ENCODE measurements at places on chromosomes 13 and 19.

DNA sequence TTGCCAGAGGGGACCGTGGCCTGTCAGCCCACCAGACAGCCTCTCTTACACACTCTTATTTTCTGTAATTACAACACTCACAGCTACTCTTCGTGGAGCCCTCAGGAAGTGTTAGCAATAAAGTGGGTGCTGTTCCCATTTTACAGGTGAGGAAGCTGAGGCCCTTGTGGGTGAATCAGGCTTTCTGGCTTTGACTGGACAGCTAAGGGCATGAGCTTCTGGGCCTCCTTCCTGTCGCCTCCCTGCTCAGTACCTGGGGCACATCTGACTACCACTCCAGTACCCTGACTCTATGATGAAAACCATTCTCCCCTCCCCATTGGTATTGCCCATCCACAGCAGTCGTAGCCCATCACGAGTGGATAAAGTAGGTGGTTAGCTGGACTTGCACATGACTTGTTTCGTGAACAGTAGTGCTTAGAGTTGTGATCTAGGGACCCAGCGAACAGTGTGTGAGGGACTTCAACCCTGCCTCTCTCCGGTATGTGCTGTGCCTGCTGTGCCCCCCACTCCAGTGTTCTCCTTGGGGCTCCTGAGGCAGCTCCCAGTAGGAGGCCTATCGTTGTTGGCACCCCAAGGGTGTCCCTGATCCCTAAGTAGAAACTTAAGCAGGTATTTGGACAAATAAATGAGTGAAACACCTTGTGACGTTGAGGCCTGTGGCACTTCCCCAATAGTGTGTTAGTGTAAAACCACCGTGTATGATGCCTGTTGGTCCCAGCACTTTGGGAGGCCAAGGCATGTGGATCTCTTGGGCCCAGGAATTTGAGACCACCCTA lies 38.6 kb downstream of the GATAD2A start:
- DNase-seq = no peak

- no peak for DNase-seq
Observed at GRCh38 chr13:88895261-88895941, 1224.2 kb downstream of the SLITRK5 start.

- DNase-seq = no peak
Observed at GRCh38 chr13:53197424-53197823, 168.8 kb downstream of the OLFM4 start.

DNA sequence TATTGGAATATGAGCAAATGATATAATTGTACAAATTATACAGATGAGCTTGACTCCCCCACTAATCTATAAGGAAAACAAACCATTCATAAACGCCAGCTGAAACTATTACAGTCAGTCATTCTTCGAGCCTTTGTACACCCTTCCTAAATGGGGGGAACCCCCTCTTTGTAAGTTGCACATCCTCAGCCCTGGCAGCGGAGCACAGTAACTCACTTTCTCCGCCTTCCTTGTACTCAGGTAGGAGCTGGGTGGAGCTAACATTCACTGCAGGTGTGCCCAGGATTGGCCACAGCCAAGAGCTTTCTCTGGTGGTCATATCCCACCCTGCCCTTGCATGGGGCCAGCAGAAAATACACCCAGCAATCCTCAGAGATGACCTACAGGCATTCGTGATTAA lies 28.6 kb downstream of the PIN1 start:
- DNase-seq = no peak

DNA sequence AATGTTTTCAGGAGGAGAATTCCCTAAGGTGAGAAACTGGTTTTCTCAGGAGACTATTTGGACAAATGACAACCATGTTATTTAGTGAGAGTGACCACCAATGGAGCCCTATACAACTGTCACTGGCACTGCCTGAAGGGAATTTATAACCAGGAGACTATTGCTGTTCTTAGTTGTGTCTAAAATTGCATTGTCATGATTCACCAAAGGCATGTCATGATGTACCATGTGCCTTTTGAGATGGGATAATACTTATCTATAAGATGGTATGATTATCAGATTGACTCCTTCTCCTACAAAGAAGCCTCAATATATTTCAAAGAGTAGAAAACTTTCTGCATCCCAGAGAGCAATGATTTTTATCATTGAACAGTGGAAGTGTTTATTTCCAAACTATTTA lies 739.4 kb upstream of the GPC6 start:
- no peak for DNase-seq

GRCh38 chr13:46593398-46593797 lies 40.4 kb downstream of the LRCH1 start:
- DNase-seq = no peak

DNA sequence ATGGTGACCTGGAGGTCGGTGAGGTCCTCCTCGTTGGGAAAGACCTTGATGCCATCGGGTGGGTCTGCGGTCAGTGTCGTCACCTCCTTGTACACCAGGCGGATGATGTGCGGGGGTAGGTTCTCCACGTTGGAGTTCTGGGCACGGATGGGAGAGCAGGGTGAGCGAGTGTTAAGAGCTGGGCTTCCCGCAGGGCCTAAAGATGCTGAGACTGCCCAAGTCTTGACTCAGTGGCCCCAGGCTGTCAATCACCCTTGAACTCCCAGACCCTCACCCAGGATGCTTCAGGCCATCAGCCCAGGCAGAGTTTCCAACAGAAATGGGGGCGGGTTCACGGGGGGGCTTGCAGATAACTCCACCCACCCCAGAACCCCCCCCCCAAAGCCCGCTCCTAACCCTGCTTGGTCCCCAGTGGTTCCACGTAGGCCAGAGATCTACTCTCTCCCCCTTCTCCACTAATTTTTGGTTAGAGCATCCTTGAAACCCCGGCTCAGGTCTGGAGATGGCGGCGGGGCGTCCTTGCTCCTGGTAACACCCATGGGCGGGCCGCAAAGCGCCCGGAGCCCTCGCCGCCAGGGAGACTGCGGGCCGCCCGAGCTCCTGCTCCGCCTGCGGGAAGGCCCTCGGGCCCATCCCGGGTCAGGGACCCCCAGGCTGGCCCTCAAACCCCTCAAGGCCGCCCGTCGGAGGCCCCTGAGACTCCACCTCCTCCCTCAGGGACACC lies 600 bp downstream of the UBE2S start:
- DNase-seq = no peak

GRCh38 chr19:4066176-4066606 lies 508 bp downstream of the ZBTB7A start:
- DNase-seq = no peak

- no peak for DNase-seq
Observed at GRCh38 chr19:21317821-21318220, 11.4 kb downstream of the ZNF708 start.

DNA sequence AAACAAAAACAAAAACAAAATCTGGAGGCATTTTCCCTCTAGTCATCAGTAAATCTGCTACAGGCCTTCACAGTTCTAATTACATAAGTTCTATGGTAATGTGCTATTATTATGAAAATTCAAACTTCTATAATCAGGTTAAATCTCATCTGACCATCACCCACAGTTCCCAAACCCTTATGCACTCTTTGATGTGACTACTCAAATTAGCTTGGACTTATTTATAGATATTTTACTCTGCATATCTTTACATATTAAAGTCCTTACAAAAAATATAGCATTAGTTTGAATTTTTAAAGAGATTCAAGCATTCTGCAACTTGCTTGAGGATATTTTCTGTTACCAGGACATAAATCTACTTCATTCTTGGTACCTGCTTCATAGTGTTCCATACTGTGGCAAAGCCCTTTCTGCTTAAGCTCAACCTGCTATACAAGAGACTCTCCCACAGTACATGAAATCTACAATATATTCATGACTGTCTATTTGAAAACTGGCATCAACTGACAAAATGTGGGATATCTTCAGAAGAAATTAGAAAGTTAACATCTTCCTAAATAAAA lies 22.9 kb downstream of the SMAD9 start:
- no peak for DNase-seq

DNA sequence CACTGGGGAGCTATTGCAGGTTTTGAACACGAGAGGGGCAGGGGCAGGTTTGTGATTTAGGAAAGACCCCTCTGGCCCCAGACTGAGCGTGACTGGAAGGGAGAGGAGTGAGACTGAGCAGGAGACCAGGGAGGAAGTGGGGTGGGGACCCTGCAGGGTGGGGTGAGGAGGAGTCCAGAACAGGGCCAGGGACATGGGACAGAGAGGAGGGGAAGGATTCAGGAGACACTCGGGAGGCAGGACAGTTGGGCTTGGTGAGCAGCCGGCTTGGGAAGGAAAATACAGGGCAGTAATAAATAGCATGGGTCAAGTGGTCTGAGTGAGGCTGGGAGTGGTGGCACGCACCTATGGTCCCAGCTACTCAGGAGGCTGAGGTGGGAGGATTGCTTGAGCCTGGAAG lies 9.4 kb downstream of the FOSB start:
- no peak for DNase-seq

DNA sequence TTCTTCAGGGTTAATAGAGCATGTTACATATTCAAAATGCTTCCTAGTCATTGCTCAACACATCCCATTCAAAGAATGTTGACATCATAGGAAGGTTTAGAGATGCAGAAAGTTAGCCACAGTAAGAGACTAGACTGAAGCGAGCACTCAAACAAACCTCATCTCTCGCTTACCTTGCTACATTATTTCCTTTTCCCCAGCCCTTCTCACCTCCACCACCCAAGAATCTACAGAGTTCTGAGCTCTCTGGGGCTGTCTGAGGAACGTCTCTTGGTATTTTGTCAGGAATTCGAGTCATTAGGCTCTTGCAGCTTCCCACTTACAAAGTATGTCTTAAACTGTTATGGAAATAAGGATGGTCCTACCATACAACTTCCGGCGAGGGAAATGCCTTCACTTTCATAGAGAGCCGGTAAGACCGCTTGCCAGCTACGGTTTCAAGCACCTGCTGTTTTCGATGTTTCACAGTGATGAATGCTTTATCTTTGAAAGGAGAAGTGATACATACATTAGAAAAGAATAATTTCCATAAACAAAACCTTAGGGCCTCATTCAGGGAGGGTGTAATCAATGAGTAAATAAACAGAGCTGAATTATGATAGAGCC lies 65.1 kb downstream of the FLT1 start:
- no peak for DNase-seq

DNA sequence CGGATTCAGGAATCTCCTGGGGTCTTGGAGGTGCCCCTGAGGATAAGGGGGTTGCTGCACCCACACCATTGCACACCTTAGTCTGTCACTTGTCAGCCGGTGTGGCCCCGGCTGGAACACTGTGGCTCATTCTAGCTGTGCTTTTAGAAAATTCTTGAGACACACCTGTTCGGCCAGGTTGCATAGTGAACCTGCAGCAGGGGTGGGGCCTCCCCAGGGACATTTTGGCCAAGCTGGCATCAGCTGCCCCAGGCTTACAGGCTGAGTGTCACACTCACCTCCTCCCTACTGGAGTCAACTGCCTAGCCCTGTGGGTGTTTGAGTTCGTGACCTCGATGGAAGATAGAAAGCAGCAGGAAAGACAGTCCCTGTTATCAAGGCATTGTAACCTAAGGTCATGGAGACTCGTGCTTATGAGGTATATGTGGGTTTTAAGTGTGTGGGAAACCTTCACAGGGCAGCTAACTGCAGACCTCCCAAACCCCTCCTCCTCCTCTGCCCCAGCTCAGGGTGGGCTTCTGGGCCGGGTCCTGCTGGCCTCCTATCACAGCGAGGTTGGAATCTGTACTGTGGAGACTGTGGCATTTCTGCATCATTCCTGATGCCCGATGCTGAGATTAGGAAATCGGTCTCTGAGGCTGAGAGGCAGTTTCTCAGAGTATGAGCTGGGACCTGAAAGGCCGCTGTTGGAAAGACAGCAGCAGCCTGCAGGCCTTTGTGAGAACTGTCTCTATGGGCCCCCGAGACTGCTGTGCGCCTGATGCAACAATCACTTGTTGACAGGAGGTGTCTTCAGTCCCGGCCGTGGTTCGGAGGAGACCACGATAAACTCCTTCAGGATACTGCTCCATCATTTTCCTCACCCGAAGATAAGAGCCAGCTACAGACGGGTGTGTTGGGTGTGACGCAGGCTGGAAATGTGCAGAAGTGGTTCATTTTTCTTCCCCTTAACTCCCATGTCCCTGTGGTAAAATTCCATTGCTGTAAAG lies 72.2 kb downstream of the ATP11A start:
- DNase-seq = no peak

DNA sequence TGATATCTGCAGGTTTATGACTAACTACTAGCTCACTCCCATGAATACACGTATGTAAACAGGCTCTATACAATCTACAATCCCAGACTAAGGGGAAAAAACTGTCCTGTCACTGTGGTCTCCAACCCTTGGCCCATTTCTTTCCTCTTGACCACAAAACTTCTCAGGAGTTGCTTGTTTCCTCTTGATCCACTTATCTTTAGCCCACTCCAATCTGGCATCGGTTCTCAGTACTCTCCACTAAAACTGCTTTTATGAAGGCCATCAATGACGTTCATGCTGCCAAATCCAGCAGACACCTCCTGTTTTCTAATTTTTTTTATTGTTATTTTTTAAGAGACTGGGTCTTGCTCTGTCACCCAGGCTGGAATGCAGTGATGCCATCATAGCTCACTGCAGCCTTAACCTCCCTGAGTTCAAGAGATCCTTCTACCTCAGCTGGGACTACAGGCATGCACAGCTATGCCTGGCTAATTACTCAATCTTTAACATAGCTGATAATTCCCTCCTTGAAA lies 31.9 kb upstream of the USPL1 start:
- DNase-seq = no peak

DNA sequence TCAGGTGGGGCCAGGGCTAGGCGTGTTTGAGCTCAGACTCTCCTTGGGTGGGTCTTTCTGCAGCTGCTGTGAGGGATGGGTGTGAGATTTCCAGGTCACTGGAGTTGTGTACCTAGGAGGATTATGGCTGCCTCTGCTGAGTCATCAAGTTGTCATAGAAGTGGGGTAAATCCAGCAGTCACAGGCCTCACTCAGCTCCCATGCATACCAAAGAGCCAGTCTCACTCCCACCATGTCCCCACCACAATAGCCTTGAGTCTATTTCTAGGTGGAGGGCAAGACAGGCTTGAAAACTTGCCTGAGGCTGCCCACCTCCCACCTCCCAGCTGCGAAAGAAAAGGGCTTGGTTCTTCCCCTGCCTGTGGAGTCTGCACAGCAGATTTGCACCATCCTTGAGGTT lies 194.0 kb upstream of the PCDH17 start:
- DNase-seq = no peak

- DNase-seq = no peak
Observed at GRCh38 chr19:22144394-22144793, 52.4 kb downstream of the ZNF676 start.

GRCh38 chr13:28094306-28094705 lies 6.1 kb downstream of the FLT3 start:
- no peak for DNase-seq

DNA sequence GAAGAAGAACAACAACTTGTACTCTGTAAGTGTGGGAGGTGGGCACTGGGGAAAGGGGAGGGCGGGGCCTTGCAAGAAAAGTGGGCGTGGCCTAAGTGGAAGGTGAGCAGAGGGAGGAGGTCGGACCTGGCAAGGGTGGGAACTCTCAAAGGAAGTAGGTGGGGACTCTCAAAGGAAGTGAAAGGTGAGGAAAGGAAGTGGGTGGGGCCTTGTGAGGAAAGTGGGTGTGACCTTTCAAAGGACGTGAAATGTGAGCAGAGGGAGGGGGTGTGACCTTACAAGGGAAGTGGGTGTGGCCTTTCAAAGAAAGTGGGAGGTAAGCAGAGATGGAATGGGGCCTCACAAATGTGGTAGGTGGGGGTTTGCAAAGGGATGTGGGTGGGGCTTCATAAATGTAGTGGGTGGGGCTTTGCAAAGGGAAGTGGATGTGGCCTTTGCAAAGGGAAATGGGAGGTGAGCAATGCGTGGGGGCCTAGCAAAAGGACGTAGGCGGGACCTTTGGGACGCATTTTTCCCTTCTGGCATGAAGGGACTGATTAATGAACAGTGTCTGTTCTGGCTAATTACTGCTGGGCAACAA lies 25.9 kb downstream of the ACSBG2 start:
- DNase-seq = no peak

Data from HS-27A (cell line).